Activated naive CD4-positive, alpha-beta T cell (primary cell): ENCODE measurements at places on chromosomes 12 and 14.

GRCh38 chr12:97643924-97644323 is 181.3 kb downstream of the RMST start:
- DNase-seq, result no peak

DNA sequence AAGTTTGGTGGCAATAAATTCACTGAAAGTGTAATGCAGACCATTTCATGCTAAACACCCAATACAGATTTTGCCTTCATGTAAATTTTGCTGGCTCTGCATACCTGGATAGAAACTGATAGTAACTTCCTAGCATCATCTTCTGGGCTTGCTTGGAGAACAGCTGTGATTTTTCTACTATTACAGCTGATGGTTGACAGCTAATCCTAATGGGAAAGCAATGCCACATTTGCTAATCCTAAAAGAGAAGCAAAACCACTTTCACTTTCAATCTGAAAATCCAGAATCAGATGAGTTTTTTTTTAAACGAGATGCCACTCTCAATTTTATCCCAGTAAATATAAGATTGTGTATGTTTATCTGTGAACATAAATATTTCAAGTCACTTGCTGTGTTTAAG is 1035.9 kb downstream of the TRHDE start:
- DNase-seq, result no peak

GRCh38 chr12:116392061-116392460 is 114.6 kb upstream of the MED13L start:
- DNase-seq, result no peak

DNA sequence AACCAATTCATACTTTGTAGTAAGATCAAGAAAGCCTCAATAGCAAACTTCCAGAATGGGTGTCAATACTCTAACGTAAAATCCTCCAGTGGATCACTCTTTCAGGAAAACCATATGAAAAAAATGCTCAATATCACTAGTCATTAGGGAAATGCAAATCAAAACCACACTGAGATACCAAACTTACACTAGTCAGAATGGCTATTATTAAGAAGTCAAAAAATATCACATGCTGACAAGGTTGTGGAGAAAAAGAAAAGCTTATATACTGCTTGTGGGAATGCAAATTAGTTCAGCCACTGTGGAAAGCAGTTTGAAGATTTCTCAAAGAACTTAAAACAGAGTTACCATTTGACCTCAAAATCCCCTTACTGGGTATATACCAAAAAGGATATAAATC is 49.5 kb upstream of the ATXN7L3B start:
- no peak for DNase-seq

- DNase-seq, result no peak
These were observed 379.8 kb downstream of the MED13L start for GRCh38 chr12:115897729-115898128.
